ENCODE measurements at places on chromosomes 2 and 18.

DNA sequence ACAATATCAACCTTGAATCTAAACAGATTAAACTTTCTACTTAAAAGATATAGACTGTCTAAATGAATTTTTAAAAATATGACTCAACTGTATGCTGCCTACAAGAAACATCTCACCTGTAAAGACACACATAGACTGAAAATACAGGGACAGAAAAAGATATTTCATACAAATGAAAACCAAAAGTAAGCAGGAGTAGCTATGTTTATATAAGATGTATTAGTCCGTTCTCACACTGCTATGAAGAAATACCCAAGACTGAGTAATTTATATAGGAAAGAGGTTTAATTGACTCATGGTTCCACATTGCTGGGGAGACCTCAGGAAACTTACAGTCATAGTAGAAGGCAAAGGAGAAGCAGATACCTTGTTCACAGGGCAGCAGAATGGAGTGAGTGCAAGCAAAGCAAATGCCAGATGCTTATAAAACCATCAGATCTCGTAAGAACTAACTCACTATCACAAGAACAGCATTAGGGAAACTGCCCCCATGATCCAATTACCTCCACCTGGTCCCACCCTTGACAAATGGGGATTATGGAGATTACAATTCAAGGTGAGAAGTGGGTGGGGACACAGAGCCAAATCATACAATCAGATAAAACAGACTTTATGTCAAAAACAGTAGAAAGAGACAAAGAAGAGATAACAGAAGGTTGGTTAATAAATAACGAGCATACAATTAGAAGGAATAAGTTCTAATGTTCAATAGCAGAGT lies 214.4 kb upstream of the SLC39A10 start:
- DNase-seq, result no peak

GRCh38 chr2:126874961-126875360 lies 23.7 kb upstream of the TEX51 start:
- no peak for DNase-seq

- no peak for DNase-seq
Observed at GRCh38 chr2:207567671-207568070, 37.9 kb downstream of the CREB1 start.

- no peak for DNase-seq
Observed at GRCh38 chr2:148279216-148279615, 258.3 kb downstream of the MBD5 start.

DNA sequence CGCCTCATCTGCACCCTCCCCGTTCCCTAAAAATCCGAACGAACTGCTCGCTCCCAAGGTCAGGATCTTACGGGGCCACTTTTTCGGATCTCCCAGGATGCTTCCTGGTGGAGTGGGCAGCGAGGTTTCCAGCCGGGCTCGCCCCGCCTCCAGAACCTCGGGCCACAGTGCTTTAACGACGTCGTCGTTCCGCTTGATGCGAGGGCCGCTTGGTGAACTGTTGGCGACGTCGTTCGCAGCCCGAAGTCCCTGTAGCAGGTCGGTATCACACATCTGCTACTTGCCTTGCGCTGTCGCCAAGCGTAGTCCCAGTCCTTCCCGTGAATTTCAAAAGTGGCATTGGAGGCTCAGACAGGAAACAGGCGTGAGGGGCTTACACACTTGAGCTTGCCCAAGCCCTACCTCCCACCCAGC lies 15.3 kb downstream of the EVX2 start:
- DNase-seq, result no peak

- no peak for DNase-seq
Observed at GRCh38 chr18:26480897-26481795, 67.2 kb downstream of the KCTD1 start.
